T follicular helper cell (primary cell): ENCODE measurements at places on chromosomes 11 and 22.

- no peak for DNase-seq
Observed at GRCh38 chr11:117670924-117671323, 126.1 kb downstream of the DSCAML1 start.

- DNase-seq, result no peak
Observed at GRCh38 chr22:44663256-44663999, 38.6 kb upstream of the PRR5 start.

- DNase-seq, result no peak
Observed at GRCh38 chr22:32340411-32340810, 17.3 kb upstream of the RFPL3 start.

DNA sequence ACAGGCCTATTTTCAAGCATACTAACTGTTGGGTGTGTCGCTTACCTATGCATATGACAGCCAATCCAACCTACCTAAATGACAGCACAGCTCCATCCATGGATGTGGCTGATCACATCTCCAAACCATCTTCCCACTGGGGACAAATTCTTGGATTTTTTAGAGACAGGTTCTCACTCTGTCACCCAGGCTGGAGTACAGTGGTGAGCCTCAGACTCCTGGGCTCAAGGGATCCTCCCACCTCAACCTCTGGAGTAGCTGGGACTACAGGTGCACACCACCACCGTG lies 18.0 kb downstream of the SCARF2 start:
- no peak for DNase-seq

GRCh38 chr11:46305295-46305694 lies 27.8 kb downstream of the CREB3L1 start:
- DNase-seq, result no peak

- peak; percentile 39 for DNase-seq
Observed at GRCh38 chr11:65899356-65900124, 648 bp downstream of the FOSL1 start.

- no peak for DNase-seq
Observed at GRCh38 chr22:19882446-19883381, 28.0 kb upstream of the GNB1L start.

GRCh38 chr11:70399681-70400112 lies 1.4 kb downstream of the CTTN start:
- no peak for DNase-seq

DNA sequence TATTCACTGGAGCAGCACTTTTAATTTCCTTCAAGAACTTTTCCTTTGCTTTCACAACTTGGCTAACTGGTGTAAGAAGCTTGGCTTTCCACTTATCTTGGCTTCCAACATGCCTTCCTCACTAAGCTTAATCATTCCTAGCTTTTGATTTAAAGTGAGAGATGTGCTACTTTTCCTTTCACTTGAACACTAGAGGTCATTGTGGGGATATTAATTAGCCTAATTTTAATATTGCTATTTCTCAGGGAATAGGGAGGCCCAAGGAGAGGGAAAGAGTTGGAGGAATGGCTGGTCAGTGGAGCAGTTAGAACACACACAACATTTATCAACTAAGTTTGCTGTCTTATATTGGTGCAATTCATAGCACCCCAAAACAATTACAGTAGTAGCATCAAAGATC lies 24.6 kb upstream of the CCDC90B start:
- DNase-seq, result no peak

GRCh38 chr11:121889186-121889585 lies 226.8 kb downstream of the BLID start:
- no peak for DNase-seq

DNA sequence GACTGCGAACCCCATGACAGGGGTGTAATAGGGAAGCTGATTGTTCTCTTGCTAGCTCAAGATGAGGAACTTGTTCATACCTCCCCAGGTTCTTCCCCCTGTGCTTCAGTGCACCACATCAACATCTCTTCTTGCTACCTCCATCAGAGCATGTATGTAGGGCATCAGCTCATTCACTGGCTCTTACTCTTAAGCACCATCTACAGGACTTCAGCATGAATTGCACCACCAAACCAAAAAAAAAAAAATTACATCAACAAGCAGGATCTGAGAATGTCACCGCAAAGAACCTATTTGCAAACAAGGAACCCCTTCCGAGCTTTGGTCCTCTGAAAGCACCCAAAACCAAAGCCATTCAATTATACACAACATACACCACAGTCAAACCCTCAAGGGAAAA lies 2226.5 kb upstream of the RAG2 start:
- DNase-seq, result no peak

GRCh38 chr11:128828350-128828749 lies 38.7 kb downstream of the KCNJ1 start:
- DNase-seq, result no peak

DNA sequence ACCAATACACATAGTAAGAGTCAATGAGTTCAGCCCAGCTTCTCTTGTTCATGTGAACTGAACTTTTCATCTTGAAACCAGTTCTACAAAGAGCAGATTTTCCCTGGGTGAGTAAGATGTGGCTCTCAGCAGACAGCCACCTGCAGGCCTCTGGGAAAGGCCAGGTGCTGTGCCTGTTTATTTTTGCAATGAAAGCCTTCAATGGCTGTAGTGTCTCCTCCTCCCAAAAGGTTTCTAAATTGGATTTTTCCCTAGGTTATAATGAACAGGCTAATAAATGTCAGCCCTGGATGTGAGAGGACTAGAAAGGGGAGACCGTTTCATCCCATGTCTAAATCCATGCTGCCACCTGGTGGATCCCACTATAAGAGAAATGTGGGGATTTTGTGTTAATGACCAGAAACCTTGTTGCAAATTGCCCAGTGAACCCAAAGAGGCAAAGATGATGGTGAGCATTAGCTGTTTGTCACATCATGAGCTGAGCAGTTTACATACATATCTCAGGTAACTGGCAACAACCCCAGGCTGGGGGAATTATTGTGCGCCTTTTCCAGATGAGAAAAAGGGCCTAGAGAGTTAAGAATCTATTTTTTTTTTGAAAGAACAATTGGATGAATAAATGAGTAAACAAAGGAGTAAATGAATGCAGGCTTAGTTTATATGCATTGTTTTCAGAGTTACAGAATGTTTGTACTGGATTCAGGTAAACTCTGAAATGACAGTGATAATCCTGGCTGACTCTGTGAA lies 12.7 kb downstream of the C11orf91 start:
- DNase-seq, result no peak

DNA sequence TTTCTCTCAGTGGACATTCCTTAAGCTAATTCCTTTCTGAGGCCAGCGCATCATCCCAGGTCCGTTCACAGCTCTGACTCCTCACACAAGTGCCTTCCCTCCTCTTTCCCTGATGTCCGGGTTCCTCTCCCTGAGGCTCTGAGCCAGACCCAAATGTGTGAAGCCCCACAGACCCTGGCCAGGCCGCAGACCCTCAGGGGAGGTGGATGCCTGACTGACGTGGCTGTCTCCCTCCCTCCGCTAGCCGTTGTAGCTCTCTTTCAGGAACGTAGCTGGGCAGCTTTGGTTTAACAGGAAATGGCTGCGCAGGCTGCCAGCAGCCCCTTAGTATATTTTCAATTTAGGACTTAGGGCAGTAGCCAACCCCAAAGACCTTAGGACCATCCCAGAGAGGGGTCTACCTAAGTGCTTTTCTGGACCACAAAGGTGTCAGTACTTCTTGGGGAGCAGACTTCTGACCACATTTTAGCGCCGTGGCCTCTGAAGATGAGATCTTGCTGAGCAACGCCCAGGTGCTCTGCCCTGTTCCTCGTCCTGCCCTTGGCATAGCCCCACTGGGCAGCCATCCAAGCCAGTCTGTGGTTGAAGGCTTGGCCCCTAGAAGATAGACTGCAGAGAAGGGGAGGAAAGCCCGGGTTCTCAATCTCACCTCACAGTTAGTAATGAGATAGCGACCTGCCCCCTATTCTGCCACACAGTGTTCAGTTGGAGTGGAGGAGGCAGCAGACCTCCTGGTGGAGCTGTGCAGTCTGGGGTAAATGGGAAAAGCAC lies 27.0 kb downstream of the MYBPC3 start:
- DNase-seq, result no peak

DNA sequence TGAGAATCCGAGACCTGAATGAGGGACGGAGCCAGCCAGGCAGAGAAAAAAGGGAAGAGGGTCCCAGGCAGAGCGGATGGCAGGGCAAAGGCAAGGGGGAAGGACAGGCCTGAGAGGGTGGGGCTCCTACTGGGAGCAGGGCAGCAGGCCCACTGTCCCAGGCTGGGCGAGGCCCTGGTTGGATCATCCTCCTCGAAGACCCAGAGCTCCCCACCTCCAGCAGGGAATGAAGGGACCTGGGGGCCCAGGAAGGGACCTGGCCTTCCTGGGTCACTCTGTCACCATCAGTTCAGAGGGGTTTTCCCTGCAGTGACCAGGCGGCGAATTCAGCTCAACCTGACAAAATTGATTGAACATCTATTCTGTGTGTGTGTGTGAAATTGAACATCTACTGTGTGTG lies 4.0 kb downstream of the CD5 start:
- no peak for DNase-seq

DNA sequence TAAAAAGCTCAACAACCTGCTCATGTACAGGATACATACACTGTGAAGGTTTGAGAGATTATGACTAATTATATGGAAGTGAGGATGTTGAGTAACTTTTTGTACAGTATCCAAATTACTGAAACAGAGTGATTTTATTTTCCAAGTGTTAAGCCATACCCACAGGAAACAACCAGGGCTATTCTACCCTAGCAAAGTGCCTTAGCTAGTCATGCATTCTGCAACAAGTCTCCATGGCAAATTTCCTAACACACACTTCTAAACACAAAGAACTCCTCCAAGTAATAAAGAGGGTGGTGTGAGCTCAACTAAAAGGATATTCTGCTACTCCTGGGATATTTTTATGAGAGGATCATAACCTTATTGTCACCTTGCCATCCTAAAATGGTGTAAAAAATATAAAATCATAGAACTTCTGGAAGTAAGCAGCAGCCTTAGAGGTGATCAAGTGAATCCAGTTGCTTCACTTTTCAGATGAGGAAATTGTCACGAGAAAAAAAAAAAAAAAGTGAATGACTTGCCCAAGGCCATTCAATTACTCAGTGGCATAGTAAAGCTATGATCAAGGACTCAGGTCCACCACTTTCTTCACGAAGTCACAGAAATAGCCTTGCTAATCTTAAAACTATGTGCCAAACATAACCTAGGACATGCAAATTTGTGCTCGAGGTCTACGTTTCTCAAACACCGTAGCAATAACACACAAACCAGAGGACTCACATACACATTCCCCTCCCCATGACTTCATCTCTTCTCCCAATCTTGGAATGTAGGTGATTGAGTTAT lies 4.2 kb downstream of the LGR4 start:
- DNase-seq, result no peak

GRCh38 chr11:103601225-103601846 lies 435.1 kb upstream of the DDI1 start:
- peak; percentile 1 for DNase-seq

GRCh38 chr22:35089139-35089538 lies 23.2 kb downstream of the ISX start:
- DNase-seq, result no peak

- DNase-seq, result no peak
Observed at GRCh38 chr22:19430890-19431541, 517 bp downstream of the HIRA start.

- no peak for DNase-seq
Observed at GRCh38 chr22:41362615-41363014, 19.1 kb upstream of the TEF start.

DNA sequence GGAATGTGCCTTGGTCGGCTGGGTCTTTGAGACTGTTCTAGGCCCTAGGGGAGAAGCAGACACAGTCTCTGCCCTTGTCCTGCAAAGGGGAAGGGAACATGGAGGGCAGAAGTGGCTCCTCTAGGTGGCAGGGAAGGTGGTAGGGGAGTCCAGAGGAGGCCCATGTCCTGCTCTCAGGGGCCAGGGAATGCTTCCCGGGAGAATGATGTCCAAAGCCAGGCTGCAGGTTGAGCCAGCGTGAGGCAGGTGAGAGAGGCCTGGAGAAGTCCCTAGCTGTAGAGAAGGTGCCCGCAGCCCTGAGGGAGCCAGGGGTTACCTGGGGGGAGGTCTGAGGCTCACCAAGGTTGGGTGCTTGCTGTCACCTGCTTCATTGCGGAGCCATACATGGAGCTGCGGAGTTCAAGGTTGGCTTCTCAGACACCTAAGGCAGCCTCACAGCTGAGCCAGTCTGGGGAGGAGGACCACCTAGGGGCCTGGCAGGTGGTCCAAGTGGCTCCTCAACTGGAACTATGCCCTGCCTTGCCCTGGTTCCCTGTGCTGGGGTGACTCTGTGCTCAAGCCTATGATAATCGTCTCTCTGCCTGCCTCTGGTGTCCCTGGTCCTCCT lies 46.1 kb downstream of the SMIM38 start:
- DNase-seq, result no peak

- DNase-seq, result no peak
Observed at GRCh38 chr11:2541881-2542361, 97.1 kb downstream of the KCNQ1 start.

GRCh38 chr11:35151683-35152280 lies 12.8 kb downstream of the CD44 start:
- no peak for DNase-seq

DNA sequence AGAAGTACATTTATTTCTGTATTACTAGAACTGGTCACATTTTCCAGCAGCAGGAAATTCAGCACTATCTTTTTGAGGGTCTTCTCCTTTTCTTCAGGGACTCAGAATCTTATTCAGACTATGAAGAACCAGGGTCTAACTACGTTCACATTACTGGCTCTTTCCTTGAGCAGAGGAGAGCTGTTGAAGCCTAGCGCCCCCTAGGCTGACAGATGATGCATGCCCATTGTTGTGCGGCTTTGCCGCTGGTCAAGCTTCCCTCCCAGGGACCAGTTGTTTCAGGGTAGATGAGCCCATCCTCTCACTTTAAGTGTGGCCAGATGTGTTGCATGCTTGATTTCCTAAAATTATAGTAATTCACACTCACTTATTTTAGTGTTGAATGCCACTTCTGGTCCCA lies 168.2 kb upstream of the PDGFD start:
- no peak for DNase-seq

- no peak for DNase-seq
Observed at GRCh38 chr11:12864316-12865156, 144.6 kb upstream of the RASSF10 start.

DNA sequence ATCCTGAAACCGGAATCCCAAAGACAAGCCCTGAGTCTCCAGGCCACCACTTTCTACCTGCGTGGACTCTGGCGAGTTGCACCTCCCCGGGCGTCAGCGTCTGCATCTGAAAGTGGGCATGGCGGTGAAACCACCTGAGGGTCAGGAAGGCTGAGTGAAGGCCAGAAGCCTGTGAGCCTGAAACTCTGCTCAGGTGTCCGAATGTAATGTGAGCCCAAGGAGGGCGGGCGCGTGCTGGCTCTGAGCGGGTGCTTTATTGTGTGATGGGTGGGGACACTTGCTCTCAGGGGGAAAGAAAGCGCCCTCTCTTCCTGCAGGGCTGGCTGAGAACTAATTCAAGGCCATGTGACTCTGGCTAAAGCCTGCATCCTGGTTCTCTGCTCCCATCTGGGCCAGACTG lies 135.6 kb downstream of the ST3GAL4 start:
- DNase-seq, result no peak

GRCh38 chr11:61129639-61130523 lies 27.6 kb downstream of the CD5 start:
- DNase-seq, result peak; percentile 86

- peak; percentile 44 for DNase-seq
Observed at GRCh38 chr11:117096201-117096991, 1.8 kb downstream of the SIK3 start.
